ENCODE measurements at places on chromosomes 16 and 17.

DNA sequence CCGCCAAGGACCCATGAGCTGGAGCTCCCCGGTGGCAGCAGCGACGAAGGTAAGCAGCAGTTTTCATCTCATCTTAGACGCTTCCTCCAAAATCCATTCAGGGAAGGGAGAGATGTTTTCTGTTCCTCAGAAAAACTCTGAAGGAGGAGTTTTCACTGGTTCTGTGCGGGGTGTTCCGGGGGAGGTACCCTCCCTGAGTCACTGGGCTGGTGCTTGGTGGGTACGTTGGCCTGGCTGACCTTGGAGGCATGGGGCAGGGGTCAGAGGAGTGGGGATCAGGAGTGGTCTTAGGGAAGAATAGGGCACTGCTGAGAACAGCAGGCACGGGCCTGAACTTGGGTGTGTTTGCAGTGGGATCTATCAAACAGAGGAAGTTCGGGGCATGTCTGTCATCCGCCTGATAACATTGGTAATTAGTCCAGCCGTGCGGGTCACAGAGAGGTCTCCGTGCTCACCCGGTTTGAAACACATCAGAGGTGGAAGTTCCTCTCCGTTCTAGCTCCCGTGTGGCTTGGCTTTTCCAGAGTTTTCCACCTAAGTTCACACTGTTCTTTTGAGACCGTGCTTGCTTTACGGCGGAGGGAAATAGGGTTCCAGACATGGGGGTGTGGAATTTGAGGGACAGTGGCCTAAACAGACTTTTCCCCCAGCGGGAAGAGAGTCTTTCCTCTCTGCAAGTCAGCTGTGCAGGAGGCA, 59.6 kb upstream of the CIBAR2 start:
- no peak for DNase-seq

DNA sequence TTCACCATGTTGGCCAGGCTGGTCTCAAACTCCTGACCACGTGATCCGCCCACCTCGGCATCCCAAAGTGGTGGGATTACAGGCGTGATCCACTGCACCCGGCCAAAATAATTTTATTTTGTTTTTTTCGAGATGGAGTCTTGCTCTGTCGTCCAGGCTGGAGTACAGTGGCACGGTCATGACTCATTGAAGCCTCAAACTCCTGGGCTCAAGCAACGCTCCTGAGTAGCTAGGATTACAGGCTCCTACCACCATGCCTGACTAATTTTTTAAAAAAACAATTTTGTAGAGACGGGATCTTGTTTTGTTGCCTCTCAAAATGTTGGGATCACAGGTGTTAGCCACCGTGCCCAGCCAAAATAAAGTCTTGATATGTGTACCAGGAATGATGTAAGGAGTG, 2.4 kb upstream of the TTLL6 start:
- peak; percentile 50 for DNase-seq

DNA sequence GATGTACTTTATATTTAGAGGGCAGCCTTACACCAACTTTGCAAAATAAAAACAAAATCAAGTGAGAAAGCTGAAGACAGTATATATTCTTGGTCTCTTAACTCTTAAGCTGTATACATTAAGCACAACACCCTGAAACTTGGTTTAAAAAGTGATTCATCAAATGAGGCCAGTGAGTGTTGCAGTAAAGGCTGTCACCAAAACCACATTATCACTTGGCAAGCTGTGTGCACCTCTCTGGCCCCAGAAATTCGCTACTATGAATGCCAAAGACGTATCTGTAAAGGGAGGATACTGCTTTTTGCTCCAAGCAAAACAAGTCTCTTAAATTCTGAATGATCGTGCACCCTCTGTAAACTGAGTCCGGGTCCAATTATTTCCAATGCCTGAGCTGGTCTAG, 163.9 kb downstream of the ZFHX3 start:
- peak; percentile 59 for DNase-seq

DNA sequence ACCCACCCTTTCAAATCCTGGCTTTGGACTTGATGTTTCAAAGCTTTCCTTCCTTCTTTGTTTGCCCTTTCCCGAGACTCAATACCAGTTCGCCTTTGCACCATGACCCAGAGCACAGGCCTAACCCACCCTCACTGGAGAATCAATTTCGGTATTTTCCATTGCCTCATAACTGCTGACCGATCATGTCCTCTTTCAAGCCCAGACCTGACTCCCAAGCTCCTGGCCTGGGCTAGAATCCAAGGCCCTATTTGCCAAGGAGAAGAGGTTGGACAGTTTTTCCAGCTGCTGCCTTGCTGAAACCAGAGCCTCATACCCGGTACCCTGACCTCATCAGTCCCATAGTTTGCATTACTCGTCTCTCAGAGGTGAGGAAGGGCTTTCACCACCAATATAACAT, 35.3 kb upstream of the HELZ start:
- DNase-seq, result no peak

- no peak for DNase-seq
These were observed 224.2 kb downstream of the ENGASE start for GRCh38 chr17:79298799-79299198.

DNA sequence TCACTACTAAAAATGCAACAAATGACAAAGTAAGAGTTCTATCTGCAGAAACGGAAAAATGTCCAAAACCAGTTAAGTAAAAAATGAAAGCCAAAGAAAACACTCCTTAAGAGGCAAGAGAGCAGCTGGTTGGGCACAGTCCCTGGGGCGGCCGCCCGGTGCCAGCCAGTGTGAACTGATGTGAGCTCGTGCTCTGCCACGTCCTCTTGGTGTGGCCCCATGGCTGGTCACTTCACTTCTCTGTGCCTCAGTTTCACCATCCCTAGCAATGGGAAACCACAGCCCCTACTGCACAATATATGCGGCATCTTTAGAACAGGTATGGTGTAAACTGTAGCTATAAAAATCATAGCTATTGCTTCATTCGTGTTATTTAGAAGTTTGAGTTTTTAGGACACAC, 21.2 kb downstream of the USP36 start:
- DNase-seq, result no peak

All from HT1080 (cell line).